Neural crest cell (in vitro differentiated cells): ENCODE measurements at places on chromosomes 3 and 15. TPM values are rescaled to one million over a fixed set of nuclear protein-coding genes. Genes with fewer than 3 reads are reported as not detected.

Gene STRC
- 0.19 and 0.30 TPM in 2 replicates for total RNA-seq

DNA sequence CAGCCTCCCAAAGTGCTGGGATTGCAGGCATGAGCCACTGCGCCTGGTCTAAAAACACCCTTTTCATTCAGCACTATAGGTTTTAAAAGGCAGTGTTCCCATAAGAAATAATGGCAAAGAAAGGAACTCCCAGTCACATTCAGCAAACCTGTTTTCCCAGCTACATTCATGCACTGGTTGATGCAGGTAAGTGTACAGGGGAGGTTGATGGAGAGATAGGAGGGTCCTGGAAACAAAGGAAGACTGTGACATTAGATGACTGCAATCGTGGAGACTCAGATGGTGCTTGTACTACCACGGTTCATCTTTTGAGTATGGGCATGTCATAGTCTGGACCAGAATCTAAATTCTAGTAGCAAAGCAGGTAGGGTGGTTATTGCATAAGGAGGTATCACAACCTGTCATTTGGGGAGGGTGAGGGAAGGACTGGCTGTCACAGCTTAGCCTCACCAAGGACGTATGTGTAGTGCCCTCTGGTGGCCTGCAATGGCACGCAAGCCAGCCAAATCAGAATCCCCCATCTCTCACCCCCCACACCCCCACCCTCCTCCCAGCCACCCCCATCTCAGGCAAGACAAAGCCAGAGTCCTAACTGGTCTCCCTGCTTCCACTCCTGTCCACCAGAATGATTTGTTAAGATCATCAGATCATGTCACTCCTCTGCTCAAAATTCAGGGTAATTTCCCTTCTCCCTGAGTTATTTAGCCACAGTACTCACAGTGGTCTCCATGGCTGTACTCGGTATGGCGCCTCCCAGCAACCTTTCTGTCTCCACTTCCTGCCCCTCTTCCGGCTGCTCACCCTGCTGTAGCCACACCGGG is 28.8 kb upstream of the UBL7 start:
- peaks cover 7% of the 10 kb centered on the region for H3K4me1 ChIP-seq
- H3K27ac ChIP-seq: no peak overlapping the region
- H3K36me3 ChIP-seq: peaks cover 3% of the 10 kb centered on the region
- peak; percentile 67 for DNase-seq

DNA sequence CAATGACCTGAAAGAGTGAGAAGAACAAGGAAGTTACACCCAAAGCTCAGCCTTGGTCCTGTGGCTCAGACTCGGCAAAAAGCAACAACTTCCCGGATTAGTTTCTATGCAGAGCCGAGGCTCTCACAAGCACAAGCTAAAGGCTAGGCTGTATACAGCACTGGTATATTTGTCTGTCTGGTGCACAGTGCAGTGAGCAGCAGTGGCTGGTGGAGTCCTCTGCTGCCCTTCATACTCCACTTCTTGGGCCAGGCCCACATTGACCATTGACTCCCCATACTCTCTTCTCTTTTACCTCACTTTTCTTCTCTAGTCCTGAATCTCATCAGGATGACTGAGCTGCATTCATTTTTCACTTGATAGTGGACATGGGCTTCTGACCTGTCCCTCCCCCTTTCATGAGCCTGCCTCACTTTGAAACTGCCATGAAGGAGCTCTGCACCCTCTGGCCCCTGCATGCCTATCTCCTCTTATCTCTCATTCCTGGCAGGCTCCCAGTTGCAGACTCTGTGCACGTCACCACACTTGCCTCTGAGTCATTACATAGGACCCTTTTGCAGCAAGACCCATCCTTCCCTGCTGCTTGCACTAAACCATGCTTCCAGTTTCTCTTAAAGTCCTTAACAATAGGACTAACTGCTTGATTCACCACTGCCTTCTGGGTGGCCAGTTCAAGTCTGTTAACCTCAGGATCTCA is 379.3 kb downstream of the NTRK3 start:
- no peak for DNase-seq
- H3K4me3 ChIP-seq: no peak overlapping the region
- H3K27ac ChIP-seq: no peak overlapping the region
- H3K36me3 ChIP-seq: no peaks in the 10 kb centered on the region

DNA sequence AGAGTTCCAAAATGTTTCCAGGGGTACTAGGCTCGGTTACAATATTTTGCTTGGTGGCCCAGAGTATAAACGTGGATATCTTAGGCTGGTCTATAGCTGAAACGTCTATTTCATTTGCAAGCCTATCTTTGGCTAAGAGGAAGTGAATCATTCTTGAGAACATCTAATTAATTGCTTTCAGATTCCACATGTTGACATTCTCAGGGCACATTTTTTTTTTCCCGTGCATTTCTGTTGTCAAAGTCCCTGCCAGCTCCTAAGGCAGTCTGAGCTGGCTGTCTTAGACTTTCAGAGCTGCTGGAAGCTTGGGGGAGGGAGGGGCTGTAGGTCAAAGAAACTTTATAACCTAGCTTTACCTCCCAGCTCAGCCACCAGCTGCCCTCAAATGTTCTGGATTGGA is 23.2 kb upstream of the LAMP3 start:
- DNase-seq: no peak
- H3K36me3 ChIP-seq: no peaks in the 10 kb centered on the region
- peaks cover 6% of the 10 kb centered on the region for H3K27me3 ChIP-seq
- H3K4me1 ChIP-seq: no peaks in the 10 kb centered on the region

- no peaks in the 10 kb centered on the region for H3K27me3 ChIP-seq
- no peaks in the 10 kb centered on the region for H3K4me1 ChIP-seq
- peaks cover 10% of the 10 kb centered on the region for H3K36me3 ChIP-seq
- H3K4me3 ChIP-seq: no peak overlapping the region
- no peak overlapping the region for H3K27ac ChIP-seq
- DNase-seq: no peak
Observed at GRCh38 chr15:55361048-55361447, 42.0 kb downstream of the PIGB start.

GRCh38 chr3:114714237-114714636 is 420.4 kb downstream of the TIGIT start:
- DNase-seq: no peak
- H3K27ac ChIP-seq: no peak overlapping the region
- no peaks in the 10 kb centered on the region for H3K27me3 ChIP-seq
- no peak overlapping the region for H3K4me3 ChIP-seq

DNA sequence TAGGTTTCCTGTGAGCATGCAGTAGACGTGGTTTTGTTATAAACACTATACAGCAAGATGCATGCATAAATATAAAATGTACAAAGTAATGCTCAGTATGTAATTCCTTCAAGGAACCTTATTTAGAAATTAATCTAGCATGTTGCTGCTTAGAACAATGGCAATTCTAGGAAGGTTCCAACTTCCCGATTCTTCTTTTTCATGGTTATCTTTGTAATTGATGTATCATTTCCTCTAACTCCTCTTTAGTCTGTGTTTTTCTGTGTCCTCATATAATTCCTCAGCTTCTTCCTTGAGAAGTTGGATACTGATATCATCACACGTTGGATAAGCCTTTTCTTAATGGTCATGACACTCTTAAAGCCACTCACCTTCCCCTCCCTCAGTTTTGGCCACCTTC is 3.5 kb downstream of the TSEN2 start:
- H3K27me3 ChIP-seq: peaks cover 9% of the 10 kb centered on the region
- H3K27ac ChIP-seq: no peak overlapping the region
- H3K4me1 ChIP-seq: peaks cover 35% of the 10 kb centered on the region
- DNase-seq: no peak
- peaks cover 2% of the 10 kb centered on the region for H3K36me3 ChIP-seq

GRCh38 chr3:192842138-192842537 is 75.5 kb downstream of the MB21D2 start:
- peak overlapping the region; percentile 9 for H3K27ac ChIP-seq
- no peak for DNase-seq
- peaks cover 32% of the 10 kb centered on the region for H3K4me1 ChIP-seq
- no peaks in the 10 kb centered on the region for H3K36me3 ChIP-seq
- no peaks in the 10 kb centered on the region for H3K27me3 ChIP-seq

DNA sequence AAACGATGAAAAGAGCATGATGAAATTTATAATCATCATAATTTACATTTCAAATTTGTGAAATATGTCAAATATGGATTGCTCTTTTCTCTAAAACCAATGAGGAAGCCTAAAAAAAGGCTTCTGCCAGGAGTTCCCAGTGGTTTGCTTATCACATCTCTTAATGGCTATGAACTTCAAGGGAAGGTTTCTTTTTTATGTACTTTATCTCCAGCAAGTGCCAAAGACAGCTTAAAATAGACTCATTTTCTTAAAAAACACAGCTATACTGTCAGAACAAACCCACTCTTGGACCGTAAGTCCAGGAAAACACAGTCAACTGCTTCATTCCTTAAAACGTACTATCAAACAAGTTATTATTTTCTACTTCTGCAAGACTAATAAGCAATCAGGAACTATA is 80.2 kb downstream of the DLG1 start:
- no peaks in the 10 kb centered on the region for H3K27me3 ChIP-seq
- no peak overlapping the region for H3K4me3 ChIP-seq
- no peak overlapping the region for H3K27ac ChIP-seq
- H3K36me3 ChIP-seq: no peaks in the 10 kb centered on the region
- DNase-seq: no peak
- H3K4me1 ChIP-seq: peaks cover 5% of the 10 kb centered on the region

GRCh38 chr3:170714562-170715535 is 129.0 kb upstream of the SLC7A14 start:
- DNase-seq: no peak
- H3K4me1 ChIP-seq: no peaks in the 10 kb centered on the region
- H3K27me3 ChIP-seq: peaks cover 7% of the 10 kb centered on the region

GRCh38 chr3:25456723-25457670 is 28.9 kb downstream of the RARB start:
- H3K36me3 ChIP-seq: no peaks in the 10 kb centered on the region
- no peak overlapping the region for H3K4me3 ChIP-seq
- DNase-seq: no peak
- H3K27me3 ChIP-seq: no peaks in the 10 kb centered on the region

- no peak overlapping the region for H3K27ac ChIP-seq
- H3K4me3 ChIP-seq: no peak overlapping the region
- H3K27me3 ChIP-seq: no peaks in the 10 kb centered on the region
- H3K36me3 ChIP-seq: no peaks in the 10 kb centered on the region
- H3K4me1 ChIP-seq: peaks cover 3% of the 10 kb centered on the region
Observed at GRCh38 chr3:159829056-159829455, 159.6 kb upstream of the IL12A start.
